H7 (cell line): ENCODE measurements at places on chromosomes 11 and 22.

DNA sequence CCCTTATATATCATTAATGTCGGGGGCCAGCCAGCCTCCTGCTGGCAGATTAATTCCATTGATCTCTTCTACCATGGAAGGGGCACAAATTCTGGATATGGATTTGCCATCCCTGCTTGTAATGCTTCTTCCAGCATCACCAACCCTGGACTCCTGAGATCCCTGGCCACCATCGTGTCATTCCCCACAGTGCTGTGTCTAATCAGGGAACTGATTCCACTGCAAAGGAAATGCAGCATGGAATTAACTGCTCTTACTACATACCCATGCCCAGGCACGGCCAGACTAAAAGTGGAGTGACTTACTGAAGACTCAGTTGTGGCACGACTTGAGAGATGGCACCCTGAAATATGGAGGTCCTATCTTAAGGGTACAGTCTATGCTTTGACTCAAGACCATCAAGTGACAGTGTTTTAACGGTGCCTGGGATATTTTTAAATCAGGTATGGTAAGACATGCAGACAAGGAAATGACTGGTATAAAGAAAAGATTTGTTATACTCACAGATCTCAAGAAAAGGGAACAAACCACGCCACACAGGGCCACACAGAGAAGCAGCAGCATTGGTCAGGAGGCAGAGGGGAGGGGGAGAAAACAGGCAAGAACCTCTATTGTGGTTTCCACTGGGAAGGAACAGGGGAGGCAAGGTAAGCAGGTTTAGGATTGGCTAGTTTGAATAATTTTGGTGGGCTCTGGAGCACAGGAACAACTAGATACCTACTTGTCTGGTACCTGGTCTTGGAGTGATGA lies 65.1 kb downstream of the IGLL5 start:
- no peak for DNase-seq

DNA sequence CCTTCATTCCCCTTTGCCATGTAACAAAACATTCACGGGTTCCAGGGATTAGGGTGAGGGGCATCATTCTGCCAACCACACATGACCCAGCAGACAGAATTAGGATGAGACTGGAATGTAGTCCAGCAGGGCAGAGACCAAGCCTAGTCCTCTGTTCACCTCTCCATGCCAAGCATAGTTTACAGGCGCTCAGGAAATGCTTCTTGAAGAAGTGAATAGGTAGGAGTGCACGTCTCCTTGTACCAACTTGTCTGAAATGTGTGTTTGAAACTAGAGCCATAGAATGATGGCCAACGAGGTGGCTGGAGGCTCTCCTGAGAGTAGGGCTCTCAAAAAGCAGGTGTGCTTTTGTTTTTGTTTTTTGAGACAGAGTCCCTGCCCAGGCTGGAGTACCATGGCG lies 8.2 kb downstream of the SPINDOC start:
- DNase-seq, result no peak

- DNase-seq, result no peak
These were observed 153.8 kb upstream of the ZBED5 start for GRCh38 chr11:11011617-11012016.

GRCh38 chr11:128327274-128327673 lies 260.1 kb downstream of the ETS1 start:
- DNase-seq, result no peak

- DNase-seq, result peak; percentile 33
These were observed 136.1 kb downstream of the MORC2 start for GRCh38 chr22:30832407-30832987.

DNA sequence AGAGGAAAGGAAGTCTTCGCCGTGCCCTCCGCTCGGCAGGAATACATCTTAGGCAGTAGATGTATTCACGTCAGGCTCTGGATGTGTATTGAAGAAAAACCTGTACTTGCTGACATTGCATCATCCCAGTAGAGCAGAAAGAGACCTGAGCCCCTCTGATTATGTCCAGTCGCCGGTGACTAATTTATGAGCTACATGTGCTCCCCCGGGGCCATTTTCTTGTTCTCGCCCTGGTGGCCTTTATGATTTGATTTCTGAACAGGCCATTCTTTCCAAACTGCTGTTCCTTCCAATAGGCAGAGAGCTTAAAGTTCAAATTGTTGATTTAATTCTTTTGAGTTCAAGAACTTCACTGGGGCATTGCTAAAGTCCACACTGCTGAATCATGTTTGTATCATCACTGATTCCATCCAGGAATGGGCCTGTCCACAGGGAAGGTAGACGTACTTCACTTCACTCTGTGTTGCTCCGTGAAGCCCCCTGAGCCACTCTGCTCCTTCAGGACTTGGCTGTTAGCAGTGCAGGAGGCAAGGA lies 137.3 kb upstream of the RASSF10 start:
- no peak for DNase-seq

GRCh38 chr11:68670208-68670992 lies 13.9 kb upstream of the GAL start:
- DNase-seq, result peak; percentile 85

GRCh38 chr11:101390539-101390938 lies 193.3 kb downstream of the TRPC6 start:
- no peak for DNase-seq

GRCh38 chr22:24707470-24707801 lies 67.1 kb downstream of the PIWIL3 start:
- peak; percentile 71 for DNase-seq

DNA sequence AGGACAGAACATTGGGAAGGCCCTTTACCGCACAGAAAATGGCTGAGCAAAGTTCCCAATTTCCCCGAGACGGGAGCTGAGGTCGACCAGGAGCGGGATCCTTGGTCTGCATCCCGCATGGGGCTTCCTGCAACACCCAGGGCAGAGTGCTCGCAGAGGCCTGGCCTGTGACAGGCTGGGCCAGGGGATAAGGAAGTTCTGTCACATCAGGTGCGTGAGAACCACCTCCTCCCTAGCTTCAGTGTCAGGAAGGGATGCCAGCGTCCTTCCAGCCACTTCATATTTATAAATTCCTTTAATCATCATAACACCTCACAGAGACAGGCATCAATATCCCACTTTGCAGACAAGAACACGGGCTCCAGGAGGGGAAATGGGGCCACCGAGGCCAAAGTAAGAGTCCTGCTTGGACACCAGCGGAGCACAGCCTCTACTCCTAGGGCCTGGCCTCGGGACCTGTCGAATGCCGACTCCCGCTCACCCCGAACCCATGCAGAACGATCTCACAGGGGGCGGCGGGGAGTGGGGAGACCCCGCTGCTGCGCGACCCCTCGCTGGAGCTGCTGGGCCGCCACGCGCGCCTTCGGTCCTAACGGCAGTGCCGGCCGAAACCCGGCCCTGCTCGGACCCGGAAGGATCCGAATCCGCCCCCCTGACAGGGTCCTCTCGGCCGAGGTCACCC lies 532 bp downstream of the BET1L start:
- DNase-seq, result peak; percentile 71

GRCh38 chr22:46002757-46003270 lies 25.9 kb upstream of the WNT7B start:
- no peak for DNase-seq

GRCh38 chr22:44483878-44484277 lies 14.2 kb downstream of the RTL6 start:
- DNase-seq, result no peak

GRCh38 chr11:35127619-35128018 lies 11.4 kb upstream of the CD44 start:
- no peak for DNase-seq

DNA sequence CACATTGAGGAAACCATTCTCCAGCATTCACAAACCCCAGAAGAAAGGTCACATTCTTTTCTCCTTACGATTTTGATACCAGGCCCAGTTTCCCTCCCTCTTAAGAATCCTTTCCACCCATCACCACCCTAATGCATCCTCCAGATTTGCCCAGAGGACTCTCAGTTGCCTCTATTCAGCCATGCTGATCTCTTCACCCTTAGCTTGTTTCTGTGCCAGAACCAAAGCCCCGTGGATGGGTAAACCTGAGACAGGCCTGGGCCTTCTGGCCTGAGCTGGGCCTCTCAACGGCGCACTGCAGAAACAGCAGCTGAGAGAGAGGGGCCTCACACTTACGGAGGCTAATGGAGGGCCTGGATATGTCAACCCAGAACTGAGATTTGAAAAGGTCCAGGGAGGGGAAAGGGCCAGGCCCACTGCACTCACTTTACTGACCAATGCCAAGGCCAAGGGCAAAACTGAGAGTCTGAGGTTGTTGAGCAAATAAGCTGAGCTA lies 32.2 kb upstream of the OAF start:
- DNase-seq, result no peak

- no peak for DNase-seq
These were observed 26.8 kb downstream of the RNF141 start for GRCh38 chr11:10514202-10514601.

DNA sequence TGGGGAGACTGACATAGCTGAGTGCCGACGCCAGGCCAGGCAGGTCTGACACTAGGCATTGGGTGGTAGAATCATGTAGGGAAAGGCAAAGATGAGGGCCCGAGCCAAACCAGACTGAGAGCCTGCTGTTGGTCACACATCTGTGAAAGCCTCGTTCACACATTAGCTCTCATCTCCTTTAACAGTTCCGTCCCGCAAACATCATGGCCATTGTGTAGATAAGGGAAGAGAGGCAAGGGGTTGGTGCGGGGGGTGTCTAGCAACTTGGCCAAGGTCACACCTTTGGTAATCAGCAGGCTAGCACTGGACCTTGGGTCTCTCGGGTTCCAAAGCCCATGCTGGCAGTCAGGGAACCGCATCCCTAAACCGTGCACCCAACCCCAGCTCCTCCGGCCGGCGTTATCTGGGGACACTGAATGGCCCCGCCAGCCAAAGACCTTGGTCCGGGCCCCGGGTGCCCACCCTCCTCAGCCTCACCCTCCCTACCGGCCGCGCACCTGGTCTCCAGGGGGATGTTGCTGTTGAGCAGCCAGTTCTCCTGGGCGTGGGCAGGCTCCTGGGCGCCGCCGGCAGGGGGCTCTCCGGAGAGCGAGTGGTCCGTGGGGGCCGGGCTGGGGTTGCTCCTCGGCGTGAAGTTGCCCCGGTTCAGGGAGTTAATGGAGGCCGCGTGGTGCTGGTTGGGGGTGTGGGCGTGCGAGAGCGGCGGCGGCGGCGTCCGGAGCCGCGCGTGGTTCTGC lies 328.3 kb upstream of the NARS2 start:
- peak; percentile 48 for DNase-seq

- DNase-seq, result no peak
These were observed 212.6 kb upstream of the NAV2 start for GRCh38 chr11:19499999-19500398.

DNA sequence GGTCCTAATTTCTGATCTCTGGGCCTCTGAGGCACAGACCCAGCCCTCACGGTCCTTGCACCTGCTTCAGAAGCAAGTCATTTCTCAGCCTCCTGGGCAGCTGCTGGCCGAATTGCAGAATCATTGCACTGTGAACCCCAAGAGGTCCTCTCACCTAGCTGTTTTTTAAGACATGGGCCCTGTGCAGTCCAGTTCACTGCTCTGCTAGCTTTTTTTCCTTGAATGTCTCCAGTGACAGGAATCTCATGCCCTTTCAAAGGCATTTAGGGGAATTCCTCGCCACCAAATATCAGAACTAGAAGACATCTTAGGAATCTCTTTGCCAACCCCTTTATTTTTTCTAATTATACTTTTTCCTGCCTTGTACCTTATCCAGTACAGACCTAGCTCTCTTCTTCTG lies 35.6 kb upstream of the TP53I11 start:
- DNase-seq, result no peak

- DNase-seq, result no peak
These were observed 6.0 kb downstream of the PACSIN2 start for GRCh38 chr22:43008921-43009320.

DNA sequence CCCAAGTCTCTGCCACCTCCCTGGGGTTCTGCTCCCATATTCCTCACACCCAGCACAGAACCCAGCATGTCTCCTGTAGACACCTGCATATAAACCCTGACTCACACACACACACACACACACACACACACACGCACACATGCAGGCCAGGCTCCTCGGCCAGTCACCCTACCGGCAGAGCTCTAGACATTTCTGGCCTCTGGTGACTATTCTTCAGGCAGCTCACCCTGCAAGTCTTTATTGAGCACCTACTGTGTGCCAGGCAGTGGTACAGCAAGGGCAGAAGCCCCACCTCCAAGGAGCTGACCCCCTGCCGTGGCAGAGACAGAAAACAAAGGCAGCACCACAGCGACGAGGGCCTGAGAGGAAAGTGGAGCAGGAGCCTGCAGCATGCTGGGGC lies 50.3 kb downstream of the CDKN1C start:
- DNase-seq, result no peak

DNA sequence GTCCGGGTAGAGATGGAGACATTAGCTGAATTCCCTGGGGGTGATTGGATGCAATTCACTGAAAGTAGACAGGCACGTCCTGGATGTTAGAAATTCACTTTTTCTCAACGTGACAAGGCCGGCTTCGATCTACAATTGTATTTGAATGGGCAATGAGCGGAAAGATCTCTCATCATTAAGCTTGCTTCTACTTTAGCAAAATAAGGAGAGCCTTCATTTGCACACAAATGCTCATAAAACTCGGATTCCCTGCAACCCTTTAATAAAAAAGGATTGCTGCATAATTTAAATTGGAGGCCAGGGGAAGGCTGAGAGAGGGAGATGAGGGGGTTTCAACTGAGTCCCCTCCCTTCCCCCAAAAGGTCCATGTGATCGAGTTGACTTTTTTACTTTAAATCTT lies 10.6 kb upstream of the PAX6 start:
- DNase-seq, result no peak

DNA sequence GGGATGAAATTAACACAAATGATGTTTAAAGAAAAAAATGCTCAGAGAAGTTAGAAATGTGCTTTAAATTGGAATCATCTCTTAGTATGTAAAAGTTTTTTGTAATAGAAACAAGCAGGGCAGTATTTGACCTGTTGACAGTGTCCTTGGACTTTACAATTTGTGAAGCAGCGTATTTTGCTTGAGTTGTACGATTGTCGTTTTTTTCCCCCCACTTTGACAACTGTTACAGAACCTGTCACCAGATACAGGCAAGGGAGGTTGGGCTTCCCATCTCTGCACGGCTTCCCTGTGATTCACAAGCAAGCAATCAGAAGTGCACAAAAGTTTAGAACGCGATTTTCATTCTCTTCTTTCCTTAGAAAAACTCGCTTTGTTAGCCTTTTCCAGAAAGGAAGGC lies 8.9 kb downstream of the PPARA start:
- no peak for DNase-seq

DNA sequence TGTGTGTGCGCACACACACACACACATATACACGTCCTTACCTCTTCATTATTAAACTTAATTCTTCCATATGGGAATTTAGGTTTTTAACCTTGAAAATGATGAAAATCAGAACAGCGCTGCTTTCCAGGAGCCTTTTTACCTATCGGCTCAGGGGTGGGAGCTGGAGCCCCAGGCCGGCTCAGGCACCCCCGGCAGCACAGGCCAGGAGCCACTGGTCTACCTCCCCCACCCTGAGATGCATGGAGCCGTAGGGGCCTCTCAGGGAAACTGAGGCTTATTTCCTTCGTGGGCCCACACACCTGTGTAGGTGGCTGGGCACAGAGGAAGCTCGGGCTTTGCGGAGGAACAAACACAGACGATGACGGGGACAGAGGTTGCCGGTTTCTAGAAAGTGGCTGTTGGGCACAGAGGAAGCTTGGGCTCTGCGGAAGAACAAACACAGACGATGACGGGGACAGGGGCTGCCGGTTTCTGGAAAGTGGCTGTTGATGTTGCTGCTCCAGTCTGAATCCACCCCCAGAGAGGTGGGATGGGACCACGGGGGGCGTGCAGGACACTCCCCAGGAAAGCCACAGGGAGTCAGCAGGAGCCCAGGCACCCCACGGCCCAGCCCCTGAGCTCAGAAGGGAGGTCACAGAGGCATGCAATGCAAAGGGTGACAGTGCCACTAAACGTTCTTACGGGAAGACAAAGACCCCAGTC lies 149.4 kb downstream of the BRD1 start:
- no peak for DNase-seq
